DMS79 treated with DMSO at 0.1 percent for 48 hours (cell line): ENCODE measurements at places on chromosomes 11 and 22.

- DNase-seq, result no peak
These were observed 29.9 kb upstream of the OR5B12 start for GRCh38 chr11:58471892-58472291.

DNA sequence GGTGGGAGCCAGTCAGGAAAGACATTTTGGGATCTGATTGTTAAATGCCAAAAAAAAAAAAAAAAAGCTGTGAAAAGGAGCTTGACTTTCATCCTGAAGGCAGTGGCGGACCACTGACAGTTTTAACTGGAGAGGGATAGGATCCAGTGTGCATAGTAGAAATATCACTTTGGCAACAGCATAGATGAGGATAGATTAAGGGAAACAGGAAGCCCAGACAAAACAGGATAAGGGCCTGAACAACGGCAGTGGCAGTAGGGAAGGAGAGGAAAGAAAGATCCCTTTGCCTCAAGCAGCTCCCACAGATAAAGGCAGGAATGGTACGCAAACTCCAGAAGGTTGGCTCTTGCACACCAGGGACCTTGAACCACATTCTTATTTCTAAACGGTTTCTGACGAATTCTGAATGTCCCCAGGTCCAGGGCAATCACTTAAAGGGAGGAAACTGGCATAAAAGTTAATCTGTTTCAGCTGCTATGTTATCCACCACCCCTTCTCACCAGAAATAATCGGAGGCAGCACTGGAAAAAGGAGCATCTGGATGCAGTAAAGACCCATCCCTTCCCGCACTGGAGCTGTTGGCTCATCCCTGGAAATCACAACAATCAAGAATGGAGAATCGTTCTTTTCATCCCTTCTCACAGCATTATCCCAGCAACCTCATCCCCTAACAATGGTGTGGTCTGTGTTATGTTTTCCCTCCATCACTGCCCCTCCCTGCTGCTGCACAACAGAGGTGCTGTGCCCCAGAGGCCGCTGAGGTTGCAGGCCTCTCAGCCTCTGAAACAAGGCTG lies 99.1 kb downstream of the GAB2 start:
- DNase-seq, result peak; percentile 22

GRCh38 chr11:61347916-61348461 lies 13.7 kb downstream of the CYB561A3 start:
- no peak for DNase-seq

GRCh38 chr11:16149476-16149875 lies 206.9 kb downstream of the SOX6 start:
- no peak for DNase-seq

GRCh38 chr11:100403816-100404215 lies 283.3 kb upstream of the ARHGAP42 start:
- DNase-seq, result no peak

- DNase-seq, result no peak
These were observed 431.9 kb downstream of the MIAT start for GRCh38 chr22:27089264-27089663.

DNA sequence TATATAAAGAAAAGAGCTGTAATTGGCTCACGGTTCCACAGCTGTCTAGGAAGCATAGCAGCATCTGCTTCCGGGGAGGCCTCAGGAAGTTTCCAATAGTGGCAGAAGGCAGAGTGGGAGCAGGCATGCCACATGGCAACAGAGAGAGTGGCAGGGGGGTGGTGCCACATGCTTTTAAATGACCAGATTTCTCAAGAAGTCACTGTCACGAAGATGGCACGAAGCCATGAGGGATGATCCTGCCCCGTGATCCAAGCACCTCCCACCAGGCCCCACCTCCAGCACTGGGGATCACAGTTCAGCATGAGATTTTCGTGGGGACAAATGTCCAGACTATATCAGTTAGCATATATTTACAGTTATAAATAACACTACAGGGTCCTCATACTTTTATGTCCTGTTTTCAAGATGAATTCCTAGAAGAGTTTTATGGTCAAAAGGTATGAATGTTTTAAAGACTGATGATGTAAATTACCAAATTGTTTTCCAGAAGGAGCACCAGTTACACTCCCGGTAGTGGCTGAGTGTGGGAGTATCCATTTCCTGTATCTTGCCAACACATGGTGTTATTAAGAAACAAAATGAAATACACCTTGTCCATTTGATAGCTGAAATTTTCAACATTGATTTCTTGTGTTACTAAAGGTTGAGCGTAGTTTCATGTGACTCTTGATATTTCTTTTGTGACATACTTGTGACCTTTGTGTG lies 19.2 kb downstream of the FAM118A start:
- no peak for DNase-seq

- no peak for DNase-seq
These were observed 3.0 kb upstream of the APLNR start for GRCh38 chr11:57240007-57240406.

DNA sequence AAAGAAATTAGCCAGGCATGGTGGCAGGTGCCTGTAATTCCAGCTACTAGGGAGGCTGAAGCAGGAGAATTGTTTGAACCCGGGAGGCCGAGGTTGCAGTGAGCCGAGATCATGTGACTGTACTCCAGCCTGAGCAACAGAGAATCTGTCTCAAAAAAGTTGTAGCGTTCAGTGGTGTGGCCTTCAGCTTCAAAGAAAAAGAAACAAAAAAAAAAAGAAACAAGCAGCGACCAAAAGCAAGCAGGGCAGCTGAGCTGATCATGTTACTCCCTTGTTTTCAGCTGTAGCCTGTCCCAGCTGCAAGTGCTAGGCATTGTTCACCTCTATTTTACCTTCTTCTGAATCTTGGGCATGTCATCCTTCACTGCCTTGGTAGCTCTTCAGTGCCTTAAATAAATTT lies 37.0 kb downstream of the SFI1 start:
- DNase-seq, result no peak

DNA sequence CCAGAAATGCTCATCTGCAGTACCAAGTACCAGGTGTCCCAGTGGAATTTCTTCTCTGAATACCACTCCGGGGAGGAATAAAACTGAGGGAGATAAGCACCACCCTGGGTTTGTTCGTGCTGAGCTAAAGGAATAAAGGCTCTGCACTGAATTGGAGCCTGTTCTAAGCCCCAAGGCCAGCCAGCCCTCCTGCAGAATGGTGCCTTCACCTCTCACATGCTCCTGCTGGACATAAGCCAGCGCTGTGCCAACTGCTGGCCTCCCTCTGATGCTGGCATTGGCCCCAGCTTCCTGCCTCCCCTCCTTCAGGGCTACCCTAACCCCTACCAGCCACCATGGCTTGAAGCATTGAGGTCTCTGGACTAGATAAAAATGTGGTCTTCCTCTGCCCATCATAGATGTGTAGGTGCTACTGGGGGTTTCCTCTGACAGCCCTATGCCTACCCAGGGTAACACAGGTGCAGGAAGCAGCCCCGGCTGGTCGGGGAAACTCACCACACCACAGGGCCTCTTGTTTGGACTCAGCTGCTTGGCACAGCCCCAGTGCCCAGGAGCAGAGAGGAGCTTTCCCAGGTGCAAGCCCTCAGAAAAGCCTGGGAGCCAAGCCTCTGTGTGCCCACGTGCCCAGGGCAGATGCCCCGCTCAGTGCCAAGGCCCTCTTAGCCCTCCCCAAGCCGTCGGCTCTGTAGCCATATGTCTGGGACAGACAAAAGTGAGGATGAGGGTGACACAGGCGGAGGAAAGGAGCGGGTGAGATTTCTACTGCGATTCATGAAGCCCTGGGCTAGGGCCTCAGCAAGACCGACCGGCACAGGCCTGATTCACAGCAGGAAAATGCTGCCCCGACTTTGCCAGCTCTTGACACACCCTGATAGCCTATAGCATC lies 34.1 kb upstream of the JAM3 start:
- peak; percentile 79 for DNase-seq

DNA sequence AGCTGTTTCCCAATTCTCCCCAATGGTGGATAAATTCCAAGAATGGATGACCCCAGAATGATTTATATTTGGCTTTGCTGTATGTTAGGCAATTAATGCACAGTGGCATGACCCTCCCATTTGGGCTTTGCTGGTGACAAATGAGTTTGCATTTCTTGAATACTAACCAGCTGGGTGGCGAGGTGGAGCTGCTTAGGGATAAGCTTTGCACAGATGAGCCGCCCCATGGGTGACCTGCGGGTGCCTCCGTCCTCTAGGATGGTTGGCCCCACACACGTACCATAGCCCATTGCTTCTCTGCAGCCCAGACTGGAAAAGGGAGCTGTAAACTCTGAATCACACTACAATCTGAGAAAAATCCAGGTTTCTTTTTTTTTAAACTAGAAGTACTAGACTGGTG lies 94.6 kb downstream of the NTM start:
- no peak for DNase-seq

GRCh38 chr22:36029406-36029755 lies 757 bp upstream of the RBFOX2 start:
- no peak for DNase-seq

DNA sequence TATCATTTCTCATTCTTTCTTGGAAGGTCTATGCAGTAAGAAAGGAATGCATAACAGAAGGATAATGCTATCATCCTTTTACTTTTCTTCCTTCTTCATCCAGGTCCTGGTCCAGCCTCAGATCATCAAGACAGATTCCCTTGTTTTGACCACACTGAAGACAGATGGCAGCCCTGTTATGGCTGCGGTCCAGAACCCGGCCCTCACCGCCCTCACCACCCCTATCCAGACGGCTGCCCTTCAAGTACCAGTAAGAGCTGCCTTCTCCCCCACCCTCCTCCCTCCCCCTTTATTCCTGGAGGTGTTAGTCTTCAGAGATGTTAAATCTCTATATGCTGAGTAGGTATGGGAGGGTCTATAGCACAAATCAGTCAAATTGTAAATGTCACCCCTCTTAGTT lies 37.9 kb downstream of the SREBF2 start:
- DNase-seq, result peak; percentile 57

GRCh38 chr22:29200901-29201300 lies 4.8 kb upstream of the EMID1 start:
- DNase-seq, result no peak

DNA sequence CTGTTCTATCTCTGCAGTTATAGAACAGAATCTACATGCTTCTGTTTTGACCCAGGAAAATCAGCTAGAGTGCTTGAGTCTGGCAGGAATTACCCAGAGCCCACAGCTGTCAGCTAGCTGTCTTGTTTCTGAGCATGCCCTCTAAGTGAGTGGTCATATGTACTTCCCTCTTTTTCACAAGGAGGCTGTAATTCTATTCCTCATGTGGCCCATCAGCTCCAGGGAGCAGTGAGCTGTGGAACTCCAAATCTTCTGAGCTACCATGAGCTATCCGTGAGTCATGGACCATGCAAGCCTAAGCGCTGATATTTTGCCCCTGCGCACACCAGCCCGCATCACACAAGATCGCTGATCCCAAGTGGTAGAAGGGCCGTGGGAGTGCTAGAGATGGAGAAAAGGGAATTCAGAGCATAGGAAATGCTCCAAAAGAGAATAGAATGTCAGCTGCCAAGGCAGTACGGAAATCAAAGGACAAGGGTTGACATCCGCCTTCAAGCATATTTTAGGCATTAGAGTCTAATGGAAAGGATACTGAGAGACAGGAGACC lies 5.4 kb downstream of the FJX1 start:
- DNase-seq, result no peak

- DNase-seq, result no peak
These were observed 542 bp downstream of the HPS4 start for GRCh38 chr22:26483043-26483438.

- DNase-seq, result no peak
These were observed 46.6 kb upstream of the MMP7 start for GRCh38 chr11:102577182-102577581.

DNA sequence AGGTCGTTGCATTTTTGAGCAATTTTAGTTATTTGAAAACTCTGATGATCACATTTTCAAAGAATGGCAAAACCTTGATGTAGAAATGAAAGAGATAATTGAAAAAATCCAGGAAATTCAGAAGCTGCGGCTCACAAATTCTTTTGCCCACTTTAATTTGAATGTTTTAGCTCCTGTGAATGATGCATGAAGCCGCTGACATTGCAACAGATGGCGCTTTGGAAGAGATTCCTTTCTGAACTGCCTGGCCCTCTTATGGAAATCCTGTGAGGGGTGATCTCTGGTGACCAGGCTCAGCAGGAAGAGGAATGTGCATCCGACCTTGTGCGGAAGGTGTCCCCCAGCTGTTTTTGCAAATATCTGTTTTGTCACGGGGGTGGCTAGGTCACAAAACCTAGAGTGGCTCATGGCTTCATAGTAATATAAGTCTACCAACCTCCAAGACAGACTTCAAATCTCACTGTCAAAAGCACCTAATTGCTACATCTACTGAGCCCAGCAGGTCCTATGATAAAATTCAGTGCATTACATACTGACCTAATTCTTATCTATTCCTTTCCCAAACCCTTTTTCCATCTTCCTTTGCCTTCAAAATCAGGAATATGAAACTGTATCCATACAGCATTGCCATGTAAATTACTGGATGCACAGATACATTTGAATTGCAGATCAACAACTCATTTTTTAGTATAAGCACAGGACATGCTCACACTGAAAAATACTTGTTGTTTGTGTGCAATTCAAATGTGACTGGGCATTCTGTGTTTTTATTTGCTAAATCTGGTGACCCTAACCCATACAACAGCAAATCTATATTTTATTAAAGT lies 412.7 kb downstream of the ETS1 start:
- no peak for DNase-seq

GRCh38 chr22:34841331-34841771 lies 224.6 kb upstream of the ISX start:
- DNase-seq, result no peak

- no peak for DNase-seq
These were observed 493.5 kb upstream of the B3GAT1 start for GRCh38 chr11:134905517-134905916.

DNA sequence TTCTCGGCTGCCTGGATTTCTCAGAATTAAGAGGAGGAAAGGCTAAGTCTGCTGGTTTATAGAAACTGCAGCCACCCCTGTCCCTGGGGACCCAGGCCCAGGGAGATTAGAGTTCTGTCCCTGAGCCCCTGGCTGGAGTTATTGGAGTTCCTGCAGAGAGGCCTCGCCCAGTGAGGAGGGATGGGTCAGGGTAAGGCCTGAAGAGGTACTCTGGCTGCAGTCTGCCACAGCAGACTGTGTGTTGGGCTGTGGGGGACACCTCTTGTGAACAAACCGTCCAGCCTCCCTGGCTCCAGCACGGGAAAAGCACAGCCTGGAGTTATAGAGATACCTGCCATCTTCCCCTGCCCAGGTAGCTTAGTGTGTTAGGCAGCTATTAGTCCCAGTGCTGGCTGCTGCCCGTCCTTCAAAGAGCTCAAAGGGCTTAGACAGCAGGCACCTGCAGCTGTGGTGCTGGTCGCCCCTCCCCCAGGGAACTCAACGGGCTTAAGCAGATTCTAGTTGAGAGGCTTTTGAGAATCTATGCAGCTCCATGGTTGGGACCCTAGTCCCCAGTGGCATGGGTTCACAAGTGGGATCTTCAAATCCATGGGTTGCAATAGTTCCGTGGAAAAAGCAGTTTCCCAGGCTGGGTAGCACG lies 36.6 kb upstream of the MUC15 start:
- DNase-seq, result no peak

DNA sequence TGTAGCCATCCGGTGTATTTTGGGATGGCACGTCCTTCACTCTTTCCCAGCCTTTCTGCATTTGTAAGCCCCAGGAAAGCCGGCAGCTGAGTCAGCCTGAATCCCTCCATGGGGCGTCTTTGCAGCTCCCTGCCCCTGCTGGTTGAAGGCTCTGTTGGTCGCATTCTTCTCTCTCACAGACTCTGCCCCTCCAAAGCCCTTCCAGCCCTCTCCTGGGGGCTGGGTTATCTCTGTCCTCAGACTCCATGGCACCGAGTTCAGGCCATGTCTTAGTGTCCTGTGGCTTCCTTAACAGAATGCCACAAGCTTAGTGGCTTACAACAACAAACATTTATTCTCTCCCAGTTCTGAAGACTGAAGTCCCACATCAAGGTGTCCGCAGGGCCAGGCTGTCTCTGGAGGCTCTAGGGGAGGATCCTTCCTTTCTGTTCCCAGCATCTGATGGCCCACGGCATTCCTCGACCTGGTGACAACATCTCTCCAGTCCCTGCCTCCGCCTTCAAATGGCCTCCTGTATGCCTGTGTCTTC lies 62.2 kb downstream of the BCR start:
- no peak for DNase-seq
